ENCODE measurements at places on chromosomes 2 and 18.

GRCh38 chr2:129404000-129404685, 575.3 kb upstream of the RAB6C start:
- DNase-seq: no peak

- DNase-seq: no peak
Measured at GRCh38 chr18:71951001-71951400, 593.1 kb downstream of the CBLN2 start.

DNA sequence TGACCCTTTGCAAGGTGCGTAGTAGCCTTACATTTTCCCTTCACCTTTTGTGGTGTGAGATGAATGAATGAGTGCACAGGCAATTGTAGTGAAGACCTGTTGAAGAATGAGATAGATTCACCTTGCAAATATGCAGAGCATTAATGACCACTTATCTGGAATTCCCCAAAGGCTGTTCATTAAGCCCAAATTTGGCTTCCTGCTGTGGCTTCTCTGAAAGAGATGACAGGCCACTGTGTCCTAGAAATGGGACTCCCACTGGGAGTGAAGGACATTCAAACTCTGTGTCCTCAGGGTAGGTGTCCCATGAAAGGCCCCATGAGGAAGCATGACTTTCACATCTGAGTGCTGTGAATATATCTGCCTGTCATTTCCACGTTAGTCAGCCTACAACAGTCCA, 1821.8 kb upstream of the PIK3C3 start:
- DNase-seq: no peak

DNA sequence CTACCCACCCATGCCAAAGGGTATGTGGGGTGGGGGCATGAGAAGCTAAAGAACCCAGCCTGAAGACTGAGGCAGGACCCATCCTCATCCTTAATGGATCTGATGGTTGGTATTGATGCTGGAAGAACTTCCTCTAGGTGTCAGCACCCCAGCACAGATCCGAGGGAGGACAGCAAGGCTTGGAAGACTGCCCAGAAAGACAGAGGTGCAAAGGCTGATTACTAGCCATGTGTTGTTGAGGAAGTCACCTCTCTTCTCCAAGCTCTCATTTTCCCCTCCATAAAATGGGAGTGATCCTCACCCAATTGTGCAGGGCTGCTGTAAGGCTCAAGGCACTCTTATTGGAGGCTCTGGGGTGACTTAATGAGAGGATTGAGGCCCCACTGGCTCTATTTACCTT, 256.5 kb downstream of the CELF4 start:
- DNase-seq: no peak

DNA sequence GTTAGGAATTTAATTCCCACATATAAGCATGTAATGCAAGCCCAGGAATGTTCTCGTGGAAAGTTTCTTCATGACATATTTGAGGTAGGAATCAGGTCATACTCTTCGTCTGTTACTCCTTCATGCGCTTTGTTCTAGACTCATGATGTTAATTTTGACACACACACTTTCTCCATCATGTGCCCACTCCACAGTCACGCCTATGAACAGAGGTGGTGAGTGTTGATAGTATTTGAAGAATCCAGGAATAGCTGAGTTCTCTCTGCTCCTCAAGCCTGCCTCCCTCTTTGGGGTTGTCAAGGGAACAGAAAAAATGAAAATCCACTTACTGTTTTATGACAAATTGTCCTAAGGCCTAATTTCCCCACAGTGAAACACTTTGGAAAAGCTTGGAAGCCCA, 117.3 kb upstream of the SERPINE2 start:
- DNase-seq: no peak

DNA sequence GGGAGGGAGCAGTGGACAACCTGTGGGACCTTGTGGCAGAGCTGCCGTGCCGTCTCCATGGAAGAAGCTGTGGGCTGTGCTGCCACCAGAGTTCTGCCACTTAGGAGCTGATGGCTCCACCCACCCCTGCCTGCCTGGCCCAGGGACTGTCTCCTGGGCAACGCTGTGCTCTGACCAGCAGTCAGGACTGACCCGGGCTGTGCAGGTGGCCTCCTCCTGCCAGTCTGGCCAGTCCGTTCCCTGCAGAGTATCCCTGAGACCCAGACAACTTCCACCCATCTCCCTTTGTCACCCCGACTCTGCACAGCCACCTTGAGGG, 12.8 kb downstream of the ASIC4 start:
- no peak for DNase-seq

DNA sequence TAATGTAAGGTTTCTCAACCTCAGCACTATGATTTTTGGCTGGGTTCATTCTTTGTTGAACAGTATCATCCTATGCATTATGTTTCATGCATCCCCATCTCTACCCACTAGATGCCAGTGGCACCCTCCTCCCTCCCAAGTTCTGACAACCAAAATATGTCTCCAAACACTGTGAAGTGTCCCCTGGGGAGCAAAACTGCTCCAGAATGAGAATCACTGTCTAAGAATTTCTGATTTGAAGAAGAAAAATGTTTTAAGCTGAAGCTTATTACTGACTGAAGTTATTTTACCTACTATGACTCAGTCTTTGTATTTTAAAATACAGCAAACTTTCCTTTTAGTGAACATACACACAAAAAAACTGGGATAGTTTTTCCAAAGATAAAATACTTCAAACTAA, 3.4 kb downstream of the THADA start:
- DNase-seq: no peak
